ENCODE measurements at places on chromosomes 13 and 19.

DNA sequence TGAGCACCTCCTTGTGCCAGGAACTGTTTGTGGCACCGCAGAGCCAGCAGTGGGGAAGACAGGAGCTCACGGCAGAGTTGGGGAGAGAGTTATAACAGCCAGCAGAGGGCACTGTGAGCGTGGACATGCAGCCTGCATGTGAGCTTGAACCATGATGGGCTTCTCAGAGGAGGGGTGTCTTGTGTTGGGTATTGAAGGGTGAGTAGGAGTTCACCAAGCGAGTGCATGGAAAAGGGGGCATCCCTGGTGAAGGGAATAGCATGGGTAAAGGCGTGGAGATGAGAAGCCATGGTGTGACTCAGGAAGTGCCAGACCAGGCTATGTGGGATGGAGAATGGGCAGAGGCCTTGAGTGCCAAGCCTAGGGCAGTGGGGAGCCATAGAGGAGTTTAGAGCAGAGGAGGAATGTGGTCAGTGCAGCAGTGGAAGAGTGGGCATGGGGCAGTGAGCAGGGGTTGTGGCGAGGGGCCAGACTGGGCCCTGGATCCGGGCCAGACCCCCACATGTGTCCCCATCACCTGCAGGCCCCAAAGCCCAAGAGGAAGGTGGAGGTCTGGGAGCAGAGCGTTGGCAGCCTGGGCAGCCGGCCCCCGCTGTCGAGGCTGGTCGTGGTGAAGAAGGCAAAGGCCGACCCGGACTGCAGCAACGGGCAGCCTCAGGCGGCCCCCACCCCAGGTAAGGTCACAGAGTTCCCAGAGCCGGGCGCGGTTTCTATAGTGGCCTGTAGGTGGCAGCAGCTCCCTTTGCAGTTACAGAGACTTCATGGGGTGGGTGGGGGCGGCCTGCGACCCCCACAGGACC lies 11.8 kb upstream of the SHD start:
- DNase-seq: peak; percentile 35

DNA sequence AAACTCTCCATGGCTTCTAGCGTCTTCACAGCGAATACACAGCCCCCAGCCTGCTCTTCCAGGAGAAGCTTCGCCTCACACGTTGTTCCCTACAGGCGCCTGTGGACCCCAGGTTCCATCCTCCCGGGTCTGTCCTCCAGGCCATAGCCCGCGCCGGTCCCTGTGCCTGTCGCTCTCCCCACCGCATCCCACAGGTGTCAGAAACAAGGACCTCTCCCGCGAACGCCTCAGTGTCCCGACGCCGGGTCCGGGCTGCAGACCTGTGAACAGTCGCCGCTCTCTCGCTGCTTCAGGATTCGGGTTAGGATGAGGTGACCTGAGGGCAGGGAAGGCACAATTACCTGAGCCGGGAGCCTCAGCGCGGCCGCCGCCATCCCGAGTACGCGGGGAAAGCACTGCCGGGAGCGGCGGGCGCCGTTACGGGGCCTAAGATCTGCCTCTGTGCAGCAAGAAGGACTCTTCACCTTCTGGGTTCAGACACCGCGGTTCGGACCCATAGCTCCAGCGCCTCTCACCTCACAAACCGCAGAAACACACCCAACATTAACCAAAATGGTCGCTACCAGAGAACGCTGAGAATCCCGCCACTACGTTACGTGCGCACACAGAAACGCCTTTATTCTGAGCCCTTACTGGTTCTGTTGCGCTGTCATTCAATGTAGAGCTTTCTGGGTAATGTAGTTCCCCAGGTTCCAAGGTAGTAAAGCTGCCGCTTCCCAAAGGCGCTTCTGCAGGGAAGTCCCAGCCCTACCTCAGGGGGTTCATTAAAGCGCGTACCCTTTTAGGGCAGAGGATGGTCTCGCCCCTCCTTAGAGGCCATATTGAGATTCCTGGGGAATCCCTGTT lies at the start of gene ZNF418:
Gene ZNF418, minus strand, starts transcription at position 583 of the 846 bp plus-strand sequence. CDS start 1,580 bp downstream, outside the sequence.
- DNase-seq: no peak

DNA sequence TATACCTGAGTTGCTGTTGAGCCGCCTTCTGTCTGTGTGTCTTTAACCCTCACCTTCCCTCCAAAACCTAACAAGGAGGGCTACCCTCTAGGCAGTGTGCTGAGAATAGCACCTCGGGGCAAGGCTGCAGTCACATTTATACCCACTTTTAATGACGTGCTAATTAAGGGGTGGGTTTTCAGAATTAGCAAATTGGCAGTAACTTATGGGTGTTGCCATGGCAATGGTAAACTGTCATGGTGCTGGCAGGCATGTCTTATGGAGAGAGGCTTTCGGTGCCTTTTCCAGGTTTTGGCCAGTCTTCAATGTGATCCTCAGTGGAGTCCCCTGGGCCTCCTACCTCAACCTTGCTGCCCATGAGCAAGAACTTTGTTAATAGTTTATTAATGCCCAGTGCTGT lies 1.2 kb upstream of the PNMA8A start:
- DNase-seq: no peak

DNA sequence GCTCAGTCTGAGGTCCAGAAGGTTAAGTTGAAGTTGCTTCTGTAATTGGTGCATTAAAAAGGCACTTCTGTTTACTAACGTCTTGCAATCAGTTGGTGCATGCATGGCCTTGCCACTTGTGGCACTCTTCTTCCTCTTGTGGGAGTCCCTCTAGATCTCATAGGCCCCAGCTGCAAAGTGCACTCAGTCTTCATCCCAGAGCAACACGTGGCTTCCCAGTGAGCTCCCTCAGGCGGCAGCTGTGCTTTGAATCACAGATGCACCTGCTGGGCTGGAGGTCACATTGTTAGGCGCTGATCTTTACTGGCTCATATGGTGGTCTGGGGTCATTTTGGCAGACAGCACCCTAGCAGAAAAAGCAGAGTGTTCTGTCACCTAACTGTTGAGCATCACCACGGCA lies 215.7 kb downstream of the ZNF536 start:
- peak; percentile 72 for DNase-seq

GRCh38 chr19:46530636-46531035 lies 35.0 kb upstream of the PNMA8B start:
- no peak for DNase-seq

- no peak for DNase-seq
Observed at GRCh38 chr13:26616126-26616525, 58.6 kb downstream of the WASF3 start.

GRCh38 chr13:27620377-27621115 lies at the start of gene LNX2:
TSS of gene LNX2 (minus strand) at chr13:27620529. CDS start at chr13:27581703, 38,826 bp downstream.
- peak; percentile 97 for DNase-seq

- no peak for DNase-seq
Observed at GRCh38 chr19:4597278-4597974, 37.9 kb upstream of the SEMA6B start.

All from lower leg skin (tissue), 4 donors.